Smooth muscle cell of the pulmonary artery (primary cell): ENCODE measurements at places on chromosomes 13 and 19. TPM values are rescaled to one million over a fixed set of nuclear protein-coding genes. Genes with fewer than 3 reads are reported as not detected.

The SLITRK1 gene
- total RNA-seq: not detected in 2 replicates

The F2RL3 gene
- 0.07 and 0.26 TPM in 2 replicates for total RNA-seq

The NUMBL gene
- total RNA-seq: 50.4 and 65.7 TPM in 2 replicates

The PDX1 gene
- not detected in 2 replicates for total RNA-seq

The AMH gene
- 0.52 and 1.3 TPM in 2 replicates for total RNA-seq

The GRK1 gene
- total RNA-seq: 0.03 TPM in 1 of 2 replicates, not detected in the other

The RASAL3 gene
- total RNA-seq: 0.07 TPM in 2 replicates

The SIGLEC10 gene
- not detected in 2 replicates for total RNA-seq

The ONECUT3 gene
- total RNA-seq: not detected in 2 replicates

The SOHLH2 gene
- 0.07 and 0.56 TPM in 2 replicates for total RNA-seq

The NLRP4 gene
- not detected in 2 replicates for total RNA-seq

The RPL18 gene
- 1,103 and 1,191 TPM in 2 replicates for total RNA-seq
